ENCODE measurements at places on chromosomes 4 and X. TPM values are rescaled to one million over a fixed set of nuclear protein-coding genes. Genes with fewer than 3 reads are reported as not detected.

GRCh38 chrX:99857455-99857854, 552.6 kb downstream of the PCDH19 start:
- no peak for DNase-seq

GRCh38 chr4:94531991-94532789, 80.4 kb downstream of the PDLIM5 start:
- no peak for DNase-seq

GRCh38 chr4:82866706-82867385, 24.1 kb downstream of the SEC31A start:
- DNase-seq, result peak; percentile 18

- no peak for DNase-seq
These were observed 24.0 kb upstream of the PCDH7 start for GRCh38 chr4:30696191-30696590.

- peak; percentile 30 for DNase-seq
These were observed 123.4 kb upstream of the GUCY1A1 start for GRCh38 chr4:155543126-155543765.

DNA sequence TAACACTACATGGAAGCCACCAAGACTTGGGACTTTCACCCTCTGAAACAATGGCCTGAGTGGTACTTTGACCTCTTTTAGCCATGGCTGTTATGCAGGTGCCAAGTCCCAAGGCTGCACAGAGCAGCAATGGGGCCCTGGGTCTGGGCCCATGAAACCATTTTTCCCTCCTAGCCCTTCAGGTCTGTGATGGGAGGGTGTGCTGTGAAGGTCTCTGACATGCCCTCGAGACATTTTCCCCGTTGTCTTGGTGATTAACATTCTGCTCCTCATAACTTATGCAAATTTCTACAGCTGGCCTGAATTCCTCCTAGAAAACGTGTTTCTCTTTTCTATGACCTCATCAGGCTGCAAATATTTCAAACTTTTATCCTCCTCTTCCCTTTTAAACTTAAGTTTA, 30.4 kb upstream of the ADGRA3 start:
- no peak for DNase-seq

DNA sequence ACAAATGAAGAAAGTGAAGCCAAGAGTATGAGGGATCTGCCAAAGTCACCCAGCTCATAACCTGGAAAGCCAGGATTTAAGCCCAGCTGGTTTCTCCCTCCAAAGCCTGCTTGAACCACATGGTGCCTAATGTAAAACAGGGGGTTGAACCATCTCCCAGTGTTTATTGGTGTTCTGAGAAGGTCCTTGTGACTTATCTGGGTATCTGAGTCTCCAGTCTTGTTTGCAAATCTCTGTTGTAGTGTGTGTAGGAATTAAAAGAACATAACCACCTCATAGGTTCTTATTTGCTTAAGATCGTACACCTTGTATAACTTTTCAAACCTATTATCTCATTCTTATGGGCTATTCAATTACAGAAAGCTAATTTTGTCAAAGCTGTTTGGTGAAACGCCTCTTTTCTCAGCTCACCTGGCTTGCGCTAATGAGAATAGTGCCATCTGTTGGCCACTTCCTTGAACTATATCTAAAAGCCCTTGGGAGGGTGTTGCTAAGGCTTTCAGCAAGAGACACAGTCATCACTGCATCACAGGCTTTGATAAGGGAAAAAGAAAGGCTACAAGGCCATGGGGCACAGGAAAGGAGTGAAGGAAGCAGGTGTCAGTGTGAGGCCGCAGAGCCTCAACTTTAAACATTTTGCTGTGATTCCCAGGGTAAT, 34.0 kb downstream of the ETDB start:
- DNase-seq, result peak; percentile 68

GRCh38 chr4:126395664-126396063, 1080.9 kb downstream of the FAT4 start:
- DNase-seq, result no peak

DNA sequence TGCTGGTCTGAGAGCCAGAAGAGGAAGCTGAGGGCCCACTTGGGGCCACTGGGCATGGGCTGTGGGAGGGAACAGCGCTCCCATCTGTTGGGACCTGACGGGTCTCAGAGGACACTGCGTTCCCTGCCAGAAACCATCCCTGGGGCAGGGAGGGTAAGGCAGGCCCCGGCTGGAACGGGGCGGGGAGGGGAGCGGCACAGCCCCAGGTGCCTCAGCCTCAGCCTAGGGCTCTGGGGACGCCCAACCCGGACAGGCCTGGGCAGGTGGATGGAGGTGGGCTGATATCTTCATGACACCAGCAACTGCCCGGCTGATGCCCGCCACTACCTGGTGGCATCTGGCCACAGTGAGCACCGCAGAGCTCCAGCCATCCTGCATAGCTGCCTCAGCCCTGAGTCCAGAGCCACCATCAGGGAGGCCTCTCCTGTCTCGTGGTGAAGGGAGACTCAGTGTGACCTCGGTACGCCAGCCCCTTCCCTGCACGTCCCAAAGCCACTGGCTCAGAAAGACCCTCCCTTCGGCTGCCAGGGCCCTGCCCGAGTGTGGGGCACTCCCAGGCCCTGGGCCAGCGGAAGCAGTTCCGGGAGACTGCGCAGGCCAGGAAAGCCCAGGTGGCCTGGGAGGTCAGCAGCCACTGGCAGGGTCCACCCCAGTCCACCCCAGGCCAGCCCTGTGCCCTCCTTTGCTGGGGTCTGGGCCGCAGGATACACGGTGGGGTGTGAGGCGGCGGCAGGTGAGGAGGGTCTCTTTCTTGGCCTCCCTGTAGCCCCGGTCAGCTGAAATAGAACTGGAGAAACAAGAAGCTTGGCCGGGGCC, 34.6 kb upstream of the FGFR3 start:
- no peak for DNase-seq

Gene NAP1L3
- total RNA-seq, result 9.6 TPM

Gene OTUD6A
- total RNA-seq, result not detected

Gene H2AZ1
- total RNA-seq, result 82.8 TPM

Gene PNMA6A
- 1.2 TPM for total RNA-seq
